Stimulated activated naive CD8-positive, alpha-beta T cell treated with anti-CD3 and anti-CD28 coated beads, Interleukin-15, amount 100 ng/mL, for 72 hours (primary cell): ENCODE measurements at places on chromosomes 13 and 19.
A peak's percentile ranks its signal among the peaks of the same experiment; 100 is the strongest.

GRCh38 chr13:62061751-62062150, 646.1 kb upstream of the PCDH20 start:
- DNase-seq = no peak

- DNase-seq = no peak
Measured at GRCh38 chr19:3695986-3696659, 4.1 kb downstream of the PIP5K1C start.

GRCh38 chr13:73057284-73058063, 1.3 kb upstream of the KLF5 start:
- no peak for DNase-seq

DNA sequence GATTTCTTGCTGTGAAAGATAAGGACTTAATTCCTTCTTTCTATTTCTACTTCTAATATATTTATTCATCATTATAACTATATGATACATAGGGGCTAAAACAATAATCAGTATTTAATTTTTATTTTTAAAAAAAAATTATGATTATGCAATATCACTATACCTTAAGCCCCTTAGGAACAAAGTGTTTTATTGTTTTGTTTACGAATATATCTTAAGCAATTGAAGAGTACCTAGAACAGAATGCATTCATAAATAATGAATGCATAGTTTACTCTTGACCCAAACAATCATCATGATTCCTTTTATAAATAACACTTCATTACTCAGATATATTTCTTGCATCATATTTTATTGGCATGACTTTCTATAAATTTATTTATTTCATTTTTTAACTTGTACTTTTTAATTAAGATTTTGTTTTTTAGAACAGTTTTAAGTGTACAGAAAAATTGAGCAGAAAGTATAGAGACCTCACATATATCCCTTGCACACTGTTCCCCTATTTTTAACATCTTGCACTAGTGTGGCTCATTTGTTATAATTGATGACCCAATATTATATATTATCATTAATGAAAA, 339.9 kb upstream of the SPRY2 start:
- no peak for DNase-seq

DNA sequence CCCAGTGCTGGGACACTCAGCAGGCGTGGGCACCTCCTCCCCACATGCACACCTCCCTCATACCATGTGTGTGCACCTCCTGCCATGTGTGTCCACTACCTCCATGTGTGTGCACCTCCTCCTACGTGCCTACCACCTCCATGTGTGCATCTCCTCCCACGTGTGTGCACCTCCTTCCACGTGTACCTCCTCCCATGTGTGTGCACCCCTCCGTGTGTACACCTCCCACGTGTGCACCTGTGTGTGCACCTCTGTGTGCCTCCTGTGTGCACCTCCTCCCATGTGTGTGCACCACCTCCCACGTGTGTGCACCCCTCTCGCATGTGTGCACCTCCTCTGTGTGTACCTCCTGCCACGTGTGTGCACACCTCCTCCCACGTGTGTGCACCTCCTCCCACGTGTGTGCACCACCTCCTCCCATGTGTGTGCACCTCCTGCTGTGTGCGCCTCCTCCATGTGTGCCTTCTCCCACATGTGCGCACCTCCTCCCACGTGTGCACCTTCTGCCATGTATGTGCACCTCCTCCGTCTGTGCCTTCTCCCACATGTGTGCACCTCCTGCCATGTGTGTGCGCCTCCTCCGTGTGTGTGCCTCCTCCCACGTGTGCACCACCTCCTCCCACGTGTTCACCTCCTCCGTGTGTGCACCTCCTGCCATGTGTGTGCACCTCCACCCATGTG, 6.1 kb upstream of the C13orf46 start:
- DNase-seq = no peak

DNA sequence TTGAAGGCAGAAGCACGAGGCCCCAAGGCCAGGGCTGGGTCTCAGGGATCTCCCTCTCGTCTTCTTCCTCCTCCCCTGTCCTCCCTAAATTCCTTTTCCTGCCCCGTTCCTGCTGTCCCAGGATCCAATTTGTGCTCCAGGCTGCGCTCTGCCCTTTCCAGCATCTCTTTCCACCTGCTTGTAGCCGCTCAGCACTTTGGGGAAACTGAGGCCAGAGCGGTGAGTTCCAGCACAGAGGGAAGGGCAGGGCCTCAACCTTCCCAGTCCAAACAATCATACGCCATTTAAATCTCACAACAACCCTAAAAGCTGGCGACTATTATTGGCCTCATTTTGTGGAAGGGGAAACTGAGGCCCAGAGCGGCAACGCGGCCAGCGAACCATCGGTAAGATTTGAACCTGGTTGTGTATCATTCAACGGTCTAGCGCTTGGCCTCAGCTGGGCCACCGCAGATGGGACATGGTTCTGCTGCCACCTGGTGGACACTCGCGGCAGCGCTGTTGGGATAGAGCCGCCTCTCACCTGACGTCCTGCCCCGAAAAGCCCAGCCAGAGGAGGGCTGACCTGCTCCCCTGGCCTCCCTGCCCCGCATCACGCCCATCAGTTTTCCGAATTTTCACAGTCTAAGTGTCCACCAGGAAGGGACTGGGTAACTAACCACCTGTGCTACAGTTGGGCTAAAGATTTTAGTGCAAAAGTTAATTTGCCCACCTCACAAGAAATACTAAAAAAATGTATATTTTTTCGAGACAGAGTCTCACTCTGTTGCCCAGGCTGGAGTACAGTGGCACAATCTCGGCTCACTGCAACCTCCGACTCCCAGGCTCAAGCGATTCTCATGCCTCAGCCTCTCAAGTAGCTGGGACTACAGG, 4.2 kb upstream of the RPL18A start:
- DNase-seq = peak; percentile 89

DNA sequence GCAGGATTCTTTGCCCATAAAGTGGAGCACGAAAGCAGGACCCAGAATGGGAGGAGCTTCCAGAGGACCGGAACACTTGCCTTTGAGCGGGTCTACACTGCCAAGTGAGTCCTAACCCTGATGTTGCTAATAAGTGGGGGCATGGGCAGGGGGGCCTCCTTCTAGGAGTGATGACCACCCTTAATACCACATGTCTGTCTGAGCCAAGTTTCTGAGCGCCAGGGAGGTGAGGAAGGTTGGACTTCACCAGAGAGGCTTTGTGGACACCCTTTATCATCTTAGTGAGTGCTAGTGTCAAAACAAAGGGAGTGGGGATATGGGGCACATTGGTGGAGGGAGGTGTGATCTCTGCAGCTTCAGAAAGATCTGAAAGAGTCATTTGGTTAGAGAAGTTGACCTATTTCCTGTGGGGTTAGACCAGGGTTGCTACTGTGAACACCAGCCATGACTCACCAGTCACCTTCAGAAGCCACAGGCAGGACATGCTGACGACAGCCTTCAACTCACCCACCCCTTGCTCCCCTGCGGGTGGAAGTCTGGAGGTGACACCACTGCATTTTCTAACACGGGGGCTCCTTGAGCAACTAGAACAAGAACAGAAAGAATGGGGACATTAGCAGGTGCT, 8.8 kb downstream of the ALOX5AP start:
- DNase-seq = peak; percentile 82

DNA sequence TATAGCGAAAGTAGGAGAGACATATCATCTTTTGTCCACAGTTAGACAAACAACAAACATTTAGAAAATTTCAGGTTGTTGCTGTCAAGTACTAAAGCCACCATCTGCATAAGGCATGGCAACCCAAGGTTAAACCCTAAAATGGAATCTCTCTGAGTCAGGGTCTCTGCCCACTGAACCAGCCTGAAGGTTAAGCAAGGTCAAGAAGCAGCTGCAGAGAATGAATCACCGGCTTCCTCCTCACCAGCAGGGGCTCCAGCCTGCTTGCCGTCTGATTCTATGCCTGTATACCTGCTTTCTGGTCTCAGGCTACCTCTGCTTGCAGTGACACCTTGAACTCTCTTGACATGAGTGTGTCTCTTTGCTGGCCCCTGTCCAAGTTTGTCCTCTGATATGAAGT, 726.2 kb upstream of the SGCG start:
- no peak for DNase-seq

- DNase-seq = no peak
Measured at GRCh38 chr13:92307752-92308151, 909.3 kb downstream of the GPC5 start.
